Thoracic aorta endothelial cell (primary cell): ENCODE measurements at places on chromosomes 5 and 9. TPM values are rescaled to one million over a fixed set of nuclear protein-coding genes. Genes with fewer than 3 reads are reported as not detected.

Gene PCDHGC4
- 1.3 and 1.9 TPM in 2 replicates for total RNA-seq

Gene C9
- total RNA-seq = 0.07 and 0.13 TPM in 2 replicates

Gene BARHL1
- total RNA-seq = not detected in 2 replicates

Gene PCDHGB4
- total RNA-seq = 5.6 and 9.7 TPM in 2 replicates

Gene URM1
- total RNA-seq = 54.8 and 55.3 TPM in 2 replicates

Gene UBTD2
- 26.2 and 30.2 TPM in 2 replicates for total RNA-seq
